NCI-H187 (cell line): ENCODE measurements at places on chromosomes 13 and 19.
A peak's percentile ranks its signal among the peaks of the same experiment; 100 is the strongest.

- DNase-seq: no peak
Observed at GRCh38 chr13:75271846-75272245, 210.1 kb downstream of the TBC1D4 start.

DNA sequence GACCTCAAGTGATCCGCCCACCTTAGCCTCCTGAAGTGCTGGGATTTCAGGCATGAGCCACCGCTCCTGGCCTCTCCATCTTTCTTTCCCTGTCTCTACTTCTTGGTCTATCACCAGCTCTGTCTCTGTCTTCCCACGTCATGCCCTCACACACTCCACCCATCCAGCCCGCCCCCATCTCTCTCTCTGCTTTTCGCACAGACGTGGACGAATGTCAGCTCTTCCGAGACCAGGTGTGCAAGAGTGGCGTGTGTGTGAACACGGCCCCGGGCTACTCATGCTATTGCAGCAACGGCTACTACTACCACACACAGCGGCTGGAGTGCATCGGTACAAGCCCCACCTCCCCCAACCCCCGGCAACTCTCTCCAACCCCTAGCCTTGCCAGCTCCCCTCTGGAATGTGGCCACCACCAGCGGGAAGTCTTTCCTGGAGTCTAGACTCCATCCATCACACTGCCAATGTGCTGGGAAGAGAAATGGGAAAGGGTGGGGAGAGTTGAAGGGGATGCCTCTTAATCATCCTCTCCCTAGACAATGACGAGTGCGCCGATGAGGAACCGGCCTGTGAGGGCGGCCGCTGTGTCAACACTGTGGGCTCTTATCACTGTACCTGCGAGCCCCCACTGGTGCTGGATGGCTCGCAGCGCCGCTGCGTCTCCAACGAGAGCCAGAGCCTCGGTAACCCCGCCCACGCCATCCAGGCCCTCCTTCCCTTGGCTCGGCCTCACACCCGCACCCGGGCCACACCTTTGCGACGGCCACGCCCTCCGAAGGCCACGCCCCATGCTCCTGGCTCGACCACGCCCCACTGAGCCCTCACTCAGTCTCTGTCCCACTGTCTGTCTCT is 22.5 kb downstream of the LTBP4 start:
- DNase-seq: peak; percentile 97

DNA sequence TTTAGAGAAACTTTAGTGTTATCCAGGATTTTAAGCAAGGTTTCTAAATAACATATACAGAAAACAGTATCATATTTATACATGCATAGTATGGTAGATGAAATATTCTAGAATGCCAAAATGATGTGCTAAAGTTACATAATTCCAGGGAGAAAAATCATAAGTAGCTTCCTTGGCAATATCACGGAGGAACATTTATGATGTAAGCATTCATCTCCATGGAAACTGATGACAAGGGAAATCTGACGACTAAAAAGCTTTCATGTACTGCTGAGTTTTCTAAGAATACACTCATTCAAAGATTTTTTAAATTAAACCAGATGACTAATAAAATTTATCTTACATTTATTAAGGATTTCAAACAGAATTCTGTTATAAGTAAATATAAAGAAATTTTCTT is 4.7 kb downstream of the TEX30 start:
- DNase-seq: no peak

DNA sequence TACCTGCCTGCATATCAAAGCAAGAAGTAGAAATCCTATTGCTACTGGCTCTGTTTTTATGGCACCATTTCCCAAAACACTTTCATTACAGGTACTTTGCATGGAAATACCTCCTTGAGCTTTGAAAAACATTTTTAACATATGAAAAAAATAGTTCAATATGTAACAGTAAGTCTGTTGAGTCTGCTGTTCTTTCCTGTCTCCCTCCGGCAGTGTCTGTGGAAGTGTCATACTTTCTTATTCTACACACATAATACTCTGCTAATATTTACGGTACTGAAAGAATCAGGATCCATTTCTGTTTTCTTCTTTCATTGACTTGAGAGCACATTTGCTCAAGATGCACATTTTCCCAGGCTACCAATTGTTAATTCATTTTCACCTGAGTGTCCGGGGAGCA is 8.2 kb upstream of the SERTM1 start:
- no peak for DNase-seq

DNA sequence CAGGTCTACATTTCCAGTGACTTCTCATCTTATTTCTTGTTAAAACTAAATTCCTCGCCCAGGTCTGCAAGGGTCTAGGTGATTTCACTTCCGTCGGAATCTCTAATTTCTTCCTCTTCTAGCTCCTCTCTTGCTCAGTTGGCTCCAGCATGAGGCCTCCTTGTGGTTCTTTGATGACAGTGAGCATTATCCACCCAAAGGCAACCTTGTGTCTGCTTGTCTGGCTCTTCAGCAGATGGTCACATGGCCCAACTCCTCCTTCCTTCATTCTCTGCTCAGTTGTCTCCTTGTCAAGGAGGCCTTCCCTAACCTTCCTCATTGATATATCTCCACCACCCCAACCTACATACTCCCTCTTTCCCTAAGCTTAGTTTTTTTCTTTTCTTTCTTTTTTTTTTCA is 1391.4 kb downstream of the EFNB2 start:
- no peak for DNase-seq

DNA sequence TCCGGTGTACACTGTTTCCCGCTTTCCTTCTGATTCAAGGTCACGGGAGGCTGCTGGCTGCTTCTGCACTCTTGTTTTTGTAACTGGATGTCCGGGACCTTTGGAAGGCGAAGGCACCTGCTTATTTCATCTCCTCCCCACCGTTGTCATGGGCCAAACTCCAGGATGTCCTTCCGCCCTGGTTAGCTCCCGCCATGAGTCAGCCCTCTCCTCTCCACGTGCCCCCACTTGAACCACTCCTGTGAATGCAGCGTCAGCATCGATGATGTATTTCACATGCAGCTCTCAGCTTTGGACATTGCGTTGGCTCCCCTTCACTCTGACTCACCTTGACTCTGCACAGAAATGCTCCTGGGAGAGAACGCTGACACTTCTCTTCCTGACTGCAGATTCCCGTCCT is 5.5 kb upstream of the GALP start:
- DNase-seq: no peak

DNA sequence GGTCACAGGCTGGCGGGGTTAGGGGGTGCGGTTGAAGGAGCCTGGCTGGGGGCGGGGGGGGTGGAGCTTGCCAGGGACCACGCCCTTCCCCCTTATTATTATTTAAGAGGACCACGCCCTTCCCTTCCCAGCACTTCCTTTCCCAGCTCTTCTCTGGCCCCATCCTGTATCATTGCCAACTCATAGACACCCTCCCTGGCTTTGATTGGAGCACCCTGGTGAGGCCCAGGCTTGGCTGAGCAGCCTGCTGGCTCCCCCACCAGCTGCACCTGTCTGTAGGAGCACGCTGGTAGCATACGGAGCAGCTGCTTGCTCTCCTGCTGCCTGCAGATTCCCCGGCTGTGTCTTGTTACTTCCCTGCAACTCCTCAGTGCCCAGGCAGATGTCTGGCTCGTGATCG is 62.5 kb upstream of the PDX1 start:
- DNase-seq: no peak

GRCh38 chr19:6214881-6215541 is 64.8 kb downstream of the MLLT1 start:
- no peak for DNase-seq

- DNase-seq: no peak
Observed at GRCh38 chr13:98232456-98232855, 55.4 kb upstream of the RNF113B start.

GRCh38 chr13:97202761-97203160 is 19.4 kb upstream of the MBNL2 start:
- no peak for DNase-seq

- DNase-seq: no peak
Observed at GRCh38 chr13:45333977-45334922, 6.7 kb downstream of the TPT1 start.

DNA sequence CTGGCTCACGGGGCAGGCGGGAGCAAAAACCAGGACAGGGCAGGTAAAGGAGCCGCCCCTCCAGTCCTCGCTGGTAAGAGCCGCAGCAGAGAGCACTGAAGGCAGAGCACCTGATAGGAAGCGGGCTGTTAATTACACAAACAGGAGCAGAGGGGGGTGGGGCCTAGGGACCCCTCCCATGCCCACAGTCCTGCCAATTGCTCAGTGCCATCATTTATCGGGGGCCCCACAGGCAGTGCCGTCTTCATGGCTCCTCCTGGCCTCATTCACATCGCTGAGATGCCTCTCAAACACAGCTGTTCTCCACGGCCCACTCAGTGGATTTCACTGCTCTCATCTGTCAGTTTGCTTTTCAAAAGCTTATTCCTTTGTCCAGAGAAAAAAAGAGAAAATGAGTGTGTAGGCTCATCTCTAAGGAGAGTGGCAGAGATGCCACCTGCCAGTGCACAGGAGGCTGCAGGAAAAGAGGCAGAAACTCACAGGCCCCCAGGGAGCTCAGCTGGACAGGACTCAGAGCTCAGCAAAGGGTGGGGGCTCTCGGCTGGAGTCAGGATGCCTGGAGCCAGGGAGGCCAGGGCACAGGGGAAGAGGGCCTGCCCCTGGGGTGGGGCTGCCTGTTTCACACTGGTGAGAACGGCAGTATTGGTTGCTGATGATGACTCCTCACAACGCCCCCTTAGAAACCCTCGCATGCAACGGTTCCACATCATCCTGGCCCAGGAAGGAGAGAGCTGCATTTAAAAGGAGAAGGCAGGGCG is 174.6 kb downstream of the COL4A1 start:
- peak; percentile 80 for DNase-seq

GRCh38 chr19:33514885-33515551 is 6.6 kb downstream of the PEPD start:
- no peak for DNase-seq

- no peak for DNase-seq
Observed at GRCh38 chr13:113996081-113996911, 22.4 kb upstream of the C13orf46 start.

DNA sequence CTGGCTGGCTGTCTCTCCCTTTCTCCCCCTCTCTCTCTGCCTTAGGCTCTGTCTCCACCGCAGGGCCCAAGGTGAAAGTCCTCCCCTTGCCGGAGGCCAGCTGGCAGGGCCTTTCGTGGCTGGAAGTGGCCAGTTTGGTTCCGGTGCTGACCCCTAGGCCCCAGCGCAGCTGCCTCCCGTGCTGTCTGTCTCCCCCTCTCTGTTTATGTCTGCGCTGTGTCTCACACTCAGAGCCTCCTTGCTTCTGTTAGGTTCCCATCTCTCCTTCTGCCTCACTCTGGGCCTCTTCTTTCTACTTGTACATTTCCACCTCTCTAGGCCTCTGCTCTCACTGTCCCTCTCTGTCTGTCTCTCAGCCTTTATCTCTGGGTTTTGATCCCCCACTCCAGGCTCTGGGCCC is 13.1 kb downstream of the CCDC97 start:
- DNase-seq: no peak

- DNase-seq: peak; percentile 4
Observed at GRCh38 chr13:87923753-87924152, 252.6 kb downstream of the SLITRK5 start.

DNA sequence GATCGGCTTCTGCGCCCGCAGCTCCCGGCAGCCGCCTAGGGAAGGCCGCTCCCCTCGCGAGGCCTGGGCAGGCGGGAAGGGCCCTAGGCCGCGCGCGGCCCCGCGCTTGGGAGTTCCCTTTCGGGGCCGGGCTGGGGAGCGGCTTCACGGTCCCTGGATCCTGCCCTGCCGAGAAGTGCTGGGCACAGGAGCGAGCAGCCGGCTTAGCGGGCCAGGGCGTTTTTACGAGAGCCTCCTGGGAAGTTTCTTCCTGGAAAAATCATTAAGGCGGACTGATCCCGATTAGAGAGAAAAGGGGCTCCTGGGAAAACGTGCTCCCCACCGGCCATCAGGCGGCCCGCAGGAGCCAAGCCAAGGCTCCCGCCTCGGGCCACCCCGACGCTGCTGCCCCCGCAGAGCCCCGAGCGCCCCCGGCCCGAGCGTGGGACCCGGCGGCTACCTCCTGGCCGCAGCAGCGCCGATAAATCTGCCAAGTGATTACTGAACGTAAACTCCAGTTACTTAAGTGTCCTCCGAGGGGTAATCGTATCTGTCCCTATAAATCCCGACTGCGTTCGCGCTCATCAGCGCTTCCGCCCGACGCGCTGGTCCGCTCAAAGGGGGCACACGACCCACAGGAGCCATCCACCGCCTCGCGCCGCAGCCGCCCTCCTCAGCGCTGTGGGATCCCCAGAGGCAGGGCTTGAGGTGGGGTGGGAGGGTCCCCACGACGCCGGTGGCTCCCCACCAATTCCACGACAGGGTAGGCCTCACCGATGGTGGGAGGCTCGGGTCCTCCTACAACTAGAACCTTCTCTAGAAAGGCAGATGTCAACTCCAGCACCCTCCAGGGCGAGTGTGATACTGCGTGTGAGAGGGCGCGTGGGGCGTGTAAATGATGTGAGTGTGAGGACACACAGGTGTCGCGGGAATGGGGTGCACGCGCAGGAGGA is 2.8 kb downstream of the ZIC5 start:
- DNase-seq: no peak

DNA sequence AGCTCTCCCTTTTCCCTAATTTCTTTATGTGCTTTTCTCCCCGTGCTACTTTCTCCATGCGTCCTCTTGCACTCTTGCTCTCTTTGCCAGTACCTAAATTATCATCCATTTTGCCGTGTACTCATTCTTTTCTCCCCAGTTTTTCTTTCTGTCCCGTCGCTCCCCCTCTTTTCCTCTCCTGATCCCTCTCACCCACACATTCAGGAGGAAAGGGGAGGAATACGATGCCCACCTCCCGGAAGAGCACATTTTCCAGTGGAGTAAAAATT is 821 bp downstream of the ZNF616 start:
- no peak for DNase-seq

GRCh38 chr19:31104451-31104850 is 244.8 kb downstream of the TSHZ3 start:
- no peak for DNase-seq

- peak; percentile 32 for DNase-seq
Observed at GRCh38 chr13:111516712-111517640, 196.5 kb downstream of the TEX29 start.

DNA sequence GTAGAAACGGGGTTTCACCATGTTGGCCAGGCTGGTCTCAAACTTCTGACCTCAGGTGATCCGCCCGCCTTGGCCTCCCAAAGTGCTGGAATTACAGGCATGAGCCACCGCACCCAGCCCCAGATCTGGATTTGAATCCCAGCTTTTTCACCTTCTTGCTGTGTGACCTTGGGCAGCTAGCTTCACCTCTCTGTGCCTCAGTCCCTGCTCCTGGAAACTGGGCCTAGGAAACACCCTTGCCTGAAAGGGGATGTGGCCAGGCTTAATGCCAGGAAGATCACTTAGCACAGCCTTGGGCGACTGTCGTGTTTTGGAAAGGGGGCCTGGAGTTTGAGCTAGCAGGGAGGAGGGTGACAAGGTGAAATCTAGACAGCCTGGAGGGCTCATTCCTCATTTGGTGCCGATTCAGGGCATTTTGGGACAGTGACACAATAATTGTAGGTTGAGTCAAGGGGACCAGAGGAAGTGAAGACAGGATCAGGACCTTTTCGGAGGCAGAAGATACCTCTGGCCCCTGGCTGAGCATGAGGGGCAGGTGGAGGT is 1.8 kb downstream of the PGPEP1 start:
- no peak for DNase-seq

- DNase-seq: no peak
Observed at GRCh38 chr13:59706101-59706976, 457.4 kb downstream of the DIAPH3 start.
